ENCODE measurements at places on chromosomes 4 and X. TPM values are rescaled to one million over a fixed set of nuclear protein-coding genes. Genes with fewer than 3 reads are reported as not detected.

The CSAG3 gene
- not detected for total RNA-seq

The WDR17 gene
- 2.7 TPM for total RNA-seq

The ZDHHC15 gene
- not detected for total RNA-seq

The CTAG1A gene
- not detected for total RNA-seq

The KLB gene
- total RNA-seq, result not detected

The SSX1 gene
- not detected for total RNA-seq

The NSUN7 gene
- total RNA-seq, result not detected

The LIMCH1 gene
- 151 TPM for total RNA-seq

The CHM gene
- 23.2 TPM for total RNA-seq

The GPM6B gene
- not detected for total RNA-seq

The CT45A3 gene
- not detected for total RNA-seq

The PUDP gene
- total RNA-seq, result 7.1 TPM

The UBA6 gene
- 311 TPM for total RNA-seq

The GIMD1 gene
- not detected for total RNA-seq

The TRIML2 gene
- 0.14 TPM for total RNA-seq

The PHKA1 gene
- 21.1 TPM for total RNA-seq

The NDST3 gene
- total RNA-seq, result 2.4 TPM

Measured in smooth muscle cell of the umbilical artery (primary cell).